ENCODE measurements at places on chromosomes 1 and 21.

DNA sequence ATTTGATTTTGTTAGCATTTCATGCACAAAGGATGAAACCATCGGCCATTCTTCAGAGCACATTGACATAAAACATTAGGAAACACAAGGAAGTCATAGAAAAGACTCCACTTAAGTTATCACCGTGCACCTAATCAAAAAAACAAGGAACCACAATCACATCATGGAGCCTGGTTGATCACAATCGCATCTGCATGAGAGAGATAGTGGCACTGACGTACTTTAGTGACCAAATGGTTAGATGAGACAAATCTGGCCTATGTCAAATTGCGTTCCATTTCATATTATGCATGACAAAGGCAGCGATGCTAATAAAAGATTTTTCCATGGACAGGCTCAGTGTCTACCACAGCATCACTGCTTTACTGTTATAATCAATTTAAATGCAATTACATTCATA is 571.8 kb upstream of the ADGRL2 start:
- no peak for DNase-seq

GRCh38 chr1:3668585-3669300 is 16.4 kb downstream of the TP73 start:
- peak; percentile 73 for DNase-seq

GRCh38 chr1:59018860-59019259 is 235.0 kb upstream of the JUN start:
- DNase-seq, result peak; percentile 70

DNA sequence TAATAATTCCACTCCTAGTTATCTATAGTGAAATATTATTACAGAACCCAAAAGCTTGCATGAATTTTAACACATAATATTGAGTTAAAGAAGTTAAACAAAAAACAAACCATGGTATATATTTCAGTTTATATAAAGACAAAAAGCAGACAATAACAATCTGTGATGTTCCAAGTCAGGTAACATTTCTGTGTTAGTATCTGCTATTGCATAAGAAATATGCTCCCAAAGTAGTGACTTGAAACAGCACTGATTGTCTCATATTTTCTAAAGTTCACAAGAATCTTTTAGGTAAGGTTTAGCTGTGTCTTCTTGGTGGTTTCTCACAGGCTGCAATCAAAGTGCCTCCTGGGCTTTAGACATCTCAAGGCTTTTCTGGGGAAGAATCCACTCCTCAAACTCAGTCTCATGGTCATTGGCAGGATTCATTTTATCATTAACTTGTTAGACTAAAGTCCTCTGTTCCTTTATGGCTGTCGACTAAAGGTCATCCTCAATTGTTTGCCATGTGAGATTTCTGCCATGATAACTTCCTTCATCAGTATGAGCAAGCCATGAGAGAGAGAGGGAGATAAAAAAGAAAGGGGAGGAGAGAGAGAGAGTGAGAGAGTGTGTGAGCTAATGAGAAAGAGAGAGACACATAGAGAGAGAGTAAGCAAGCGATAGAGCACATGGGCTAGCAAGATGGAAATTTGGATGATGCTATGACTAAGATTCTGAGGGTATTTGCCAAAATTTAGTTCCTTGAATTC is 19.9 kb downstream of the GBP1 start:
- DNase-seq, result no peak

DNA sequence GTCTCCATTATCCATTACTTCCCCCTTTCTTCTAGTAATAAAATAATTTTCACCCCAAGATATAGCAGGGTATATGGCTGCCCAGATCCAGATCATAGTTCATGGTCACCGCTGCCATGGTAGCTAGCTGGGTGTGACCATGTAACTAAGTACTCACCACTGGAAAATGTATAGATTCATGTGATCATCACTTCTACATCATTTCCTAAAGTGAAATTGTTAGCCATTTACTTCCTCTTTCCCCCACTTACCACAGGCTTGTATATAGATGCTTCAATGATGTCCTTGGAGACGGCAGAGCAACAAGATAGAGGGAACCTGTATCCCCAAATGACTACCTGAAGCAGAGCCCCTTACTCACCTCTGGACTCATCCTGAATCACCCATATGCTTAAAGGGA is 22.7 kb upstream of the EYA3 start:
- no peak for DNase-seq

DNA sequence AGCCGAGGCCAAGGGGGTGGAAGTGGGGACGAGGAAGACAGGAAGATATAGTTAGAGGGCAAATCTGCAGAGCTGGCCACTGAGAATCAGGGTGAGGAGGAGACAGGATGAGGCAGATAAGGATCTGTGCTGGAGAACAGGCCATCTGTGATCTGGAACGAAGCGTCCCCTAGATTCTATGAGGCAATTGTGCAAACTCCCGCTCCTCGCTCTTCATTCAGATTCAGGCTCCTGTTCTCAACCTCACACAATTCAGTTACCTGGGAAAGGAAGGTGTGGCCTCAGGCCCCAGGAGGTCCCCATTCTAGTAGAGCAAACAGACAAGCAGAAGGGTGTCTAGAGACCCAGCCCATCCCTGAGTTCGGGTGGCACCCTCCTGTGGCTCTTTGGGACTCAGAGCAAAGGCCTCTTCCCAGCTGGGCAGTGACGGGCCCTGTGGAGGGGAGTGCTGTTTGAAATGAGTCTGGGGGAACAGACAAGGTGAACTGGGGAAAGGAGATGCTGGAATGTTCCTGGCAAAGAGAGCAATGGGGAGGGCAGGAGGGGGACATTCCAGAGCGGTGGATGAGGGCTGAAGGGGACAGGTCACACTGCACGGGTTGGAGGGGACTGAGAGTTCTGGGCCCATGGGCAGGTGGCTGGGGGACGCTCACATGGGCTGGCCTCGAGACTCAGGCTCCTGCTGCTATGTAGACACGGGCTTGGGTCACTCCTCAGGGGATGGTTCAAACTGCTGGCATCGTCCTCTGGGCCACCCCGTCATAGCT is 39.9 kb upstream of the AJAP1 start:
- no peak for DNase-seq

- peak; percentile 99 for DNase-seq
Observed at GRCh38 chr1:156504821-156505678, 4.5 kb upstream of the MEF2D start.

GRCh38 chr1:91412371-91412770 is 7.7 kb upstream of the HFM1 start:
- DNase-seq, result no peak

- peak; percentile 89 for DNase-seq
Observed at GRCh38 chr1:54581621-54582035, 33.6 kb downstream of the ACOT11 start.

GRCh38 chr1:90335558-90335957 is 340.6 kb downstream of the ZNF326 start:
- no peak for DNase-seq

- no peak for DNase-seq
Observed at GRCh38 chr1:24536391-24536840, 19.5 kb upstream of the NCMAP start.

DNA sequence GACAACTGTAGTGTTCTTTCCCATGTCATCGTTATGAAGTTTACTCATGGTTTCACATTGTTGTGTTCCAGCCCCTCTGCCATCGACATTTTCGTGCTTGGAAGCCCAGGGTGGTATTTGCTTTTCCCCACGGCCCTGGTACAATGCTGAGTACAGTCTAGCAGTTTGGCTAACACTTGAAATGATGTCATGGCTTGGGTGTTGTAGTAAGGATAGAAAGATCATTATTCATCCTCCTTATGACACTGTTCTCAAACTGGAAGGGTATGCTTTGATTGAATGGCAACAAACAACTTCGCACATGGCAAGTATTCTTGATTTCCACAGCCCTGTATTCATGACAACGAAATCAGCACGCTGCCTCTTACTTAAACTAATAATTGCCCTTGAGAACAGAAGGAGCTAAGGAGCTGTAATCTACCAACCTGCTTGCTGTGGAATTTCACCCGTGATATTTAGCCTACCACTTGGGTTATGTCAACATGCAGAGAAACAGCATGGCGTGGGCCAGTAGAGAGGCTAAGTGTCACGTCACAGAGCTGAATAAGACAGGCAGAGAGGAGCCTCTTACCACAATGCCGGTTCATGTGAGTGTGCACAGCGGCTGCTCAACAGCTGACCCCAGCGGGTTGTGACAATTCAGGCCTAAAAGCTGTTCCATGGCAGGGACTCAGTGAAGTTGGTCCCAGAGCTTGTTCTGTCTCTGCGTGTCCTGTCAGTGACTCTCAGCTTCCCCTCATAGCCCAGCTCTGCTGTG is 73.9 kb downstream of the KCNJ6 start:
- no peak for DNase-seq

DNA sequence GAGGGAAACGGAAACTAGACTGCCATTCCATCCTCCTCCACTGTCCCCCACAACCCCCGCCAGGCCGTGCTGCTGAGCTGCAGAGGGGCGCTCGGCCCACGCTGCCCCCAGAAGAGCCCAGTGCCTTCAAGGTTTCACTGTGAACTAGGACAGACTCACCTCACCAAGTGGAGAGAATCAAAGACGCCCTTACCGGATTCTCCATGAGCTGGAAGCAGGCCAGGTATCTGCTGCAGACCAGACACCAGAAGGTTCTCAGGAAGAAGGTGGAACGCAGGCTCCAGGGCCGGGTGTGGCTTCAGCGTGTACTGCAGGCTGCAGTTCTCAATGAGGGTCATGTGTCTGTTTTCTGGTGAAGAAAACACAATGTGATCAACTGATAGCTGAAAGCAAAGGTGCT is 30.6 kb downstream of the NPHP4 start:
- no peak for DNase-seq

DNA sequence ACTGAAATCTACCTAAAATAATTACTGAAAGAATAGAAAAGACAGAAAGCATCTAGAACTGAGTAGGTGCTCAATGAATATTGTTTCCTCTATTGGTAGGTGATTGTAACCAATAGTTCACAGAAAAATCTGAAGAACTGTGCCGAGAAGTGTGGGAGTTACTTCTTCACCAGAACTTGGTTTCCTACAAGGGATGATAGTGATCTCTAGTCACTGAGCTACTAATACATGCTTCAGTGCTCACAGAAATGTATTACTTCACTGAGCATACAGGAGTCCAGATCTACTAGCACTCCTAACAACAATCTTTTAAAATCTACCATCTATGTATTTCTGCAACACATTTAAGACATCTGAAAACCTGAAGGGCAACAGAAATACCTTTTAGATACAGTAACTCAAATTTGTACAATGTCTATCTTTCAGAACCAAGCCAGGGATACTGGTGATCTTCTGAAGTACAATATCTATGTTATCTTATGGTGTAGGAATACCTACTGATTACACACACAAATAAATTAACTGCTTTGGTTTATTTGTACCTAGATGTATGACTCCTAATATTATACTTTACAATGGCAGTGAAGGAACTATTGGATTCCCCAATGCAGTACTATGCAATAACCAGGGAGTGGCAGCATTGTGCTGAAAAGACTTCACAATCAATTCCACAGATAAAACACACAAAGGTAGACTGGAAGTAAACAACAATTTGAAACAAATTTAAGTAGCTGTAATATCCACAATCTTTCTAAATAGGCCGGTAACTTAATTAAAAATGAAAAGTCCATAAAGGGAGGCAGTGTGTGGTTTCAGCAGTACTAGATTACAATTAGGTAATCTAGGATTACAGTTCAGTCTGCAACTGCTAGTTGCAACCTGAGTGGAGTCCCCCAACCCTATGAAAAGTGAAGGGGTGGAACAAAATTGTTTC is 243.0 kb downstream of the SLC45A1 start:
- no peak for DNase-seq

DNA sequence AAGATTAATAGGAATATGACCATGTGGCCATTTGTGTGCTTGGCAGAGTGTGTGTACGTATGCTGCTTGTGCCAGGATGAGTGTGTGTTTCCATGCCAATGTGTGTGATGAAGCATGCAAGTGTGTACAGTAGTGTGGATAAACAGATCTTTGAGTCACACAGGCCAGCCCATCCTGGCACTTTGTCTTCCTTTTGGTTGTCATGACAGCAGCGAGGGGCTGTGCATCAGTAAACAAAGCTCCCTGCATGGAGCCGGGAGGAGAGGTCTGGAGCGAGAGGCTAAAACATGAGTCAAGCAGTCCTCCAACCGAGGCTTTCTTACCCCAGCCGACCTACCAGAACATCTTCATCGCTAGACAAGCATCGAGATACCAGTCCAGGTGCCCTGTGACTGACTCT is 221.2 kb downstream of the CACNA1E start:
- DNase-seq, result no peak

DNA sequence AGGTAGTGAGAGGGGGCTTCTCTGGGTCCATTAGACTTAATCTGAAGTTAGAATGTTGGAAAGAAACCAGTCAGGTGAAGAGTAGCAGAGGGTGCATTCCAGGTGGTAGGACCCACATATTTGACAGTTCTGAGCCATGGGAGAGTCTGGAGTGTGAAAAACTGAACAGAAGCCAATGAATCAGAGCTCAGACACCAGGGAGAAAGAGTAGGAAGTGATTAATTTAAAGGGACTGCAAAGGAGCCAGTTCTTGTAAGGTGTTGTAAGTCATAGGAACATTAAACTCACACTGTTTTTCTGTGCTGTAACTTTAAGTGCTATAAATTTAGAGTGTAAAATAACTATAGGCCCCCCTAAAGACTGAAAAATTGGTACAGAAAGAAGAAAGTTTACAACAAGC is 5.9 kb upstream of the DHX9 start:
- DNase-seq, result no peak

DNA sequence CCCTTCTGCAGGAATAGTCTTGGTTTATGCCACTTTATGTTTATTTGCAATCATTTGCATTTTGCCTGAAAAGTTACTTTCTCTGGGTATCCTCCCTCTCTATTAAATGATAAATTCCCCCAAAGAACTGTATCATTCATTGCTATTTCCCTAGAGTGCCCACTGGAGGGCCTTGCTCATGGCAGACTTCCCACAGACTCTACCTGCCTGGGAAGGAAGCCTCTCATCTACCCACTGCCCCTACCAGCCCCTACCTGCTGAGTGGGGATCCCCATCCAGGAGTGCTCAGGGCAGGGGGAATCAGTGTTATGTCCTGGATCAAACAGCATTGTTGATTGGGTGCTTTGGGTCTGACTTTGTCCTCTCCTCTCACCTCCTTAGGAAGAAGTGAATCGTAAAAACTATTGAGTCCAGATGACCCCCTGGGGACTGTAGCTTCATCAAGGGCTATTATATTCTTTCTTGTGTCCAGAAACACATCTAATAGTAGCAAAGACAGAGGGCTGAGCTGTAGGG is 6.8 kb upstream of the LRRN2 start:
- DNase-seq, result no peak

DNA sequence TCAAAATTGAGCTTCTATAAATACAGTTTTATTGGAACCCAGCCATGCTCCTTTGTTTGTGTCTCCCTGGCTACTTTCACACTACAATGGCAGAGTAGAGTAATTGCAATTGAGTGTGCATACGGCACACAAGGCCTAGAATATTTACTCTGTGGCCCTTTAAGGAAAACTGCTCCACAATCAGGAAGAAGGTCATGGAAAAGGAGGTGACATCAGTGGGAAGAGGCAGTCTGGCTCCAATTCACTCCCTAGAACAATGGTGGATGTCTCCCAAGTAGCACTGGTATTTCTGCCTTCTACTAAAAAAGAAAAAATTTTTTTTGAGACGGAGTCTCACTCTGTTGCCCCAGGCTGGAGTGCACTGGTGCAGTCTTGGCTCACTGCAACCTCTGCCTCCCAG is 51.3 kb downstream of the KRTAP19-8 start:
- DNase-seq, result peak; percentile 55

- DNase-seq, result no peak
Observed at GRCh38 chr1:234504969-234505768, 26.2 kb upstream of the TARBP1 start.

All from heart right ventricle (tissue), 16 donors.